ENCODE measurements at places on chromosomes 2 and 18.

GRCh38 chr18:12296087-12296403 lies 12.0 kb upstream of the TUBB6 start:
- peak; percentile 90 for DNase-seq

DNA sequence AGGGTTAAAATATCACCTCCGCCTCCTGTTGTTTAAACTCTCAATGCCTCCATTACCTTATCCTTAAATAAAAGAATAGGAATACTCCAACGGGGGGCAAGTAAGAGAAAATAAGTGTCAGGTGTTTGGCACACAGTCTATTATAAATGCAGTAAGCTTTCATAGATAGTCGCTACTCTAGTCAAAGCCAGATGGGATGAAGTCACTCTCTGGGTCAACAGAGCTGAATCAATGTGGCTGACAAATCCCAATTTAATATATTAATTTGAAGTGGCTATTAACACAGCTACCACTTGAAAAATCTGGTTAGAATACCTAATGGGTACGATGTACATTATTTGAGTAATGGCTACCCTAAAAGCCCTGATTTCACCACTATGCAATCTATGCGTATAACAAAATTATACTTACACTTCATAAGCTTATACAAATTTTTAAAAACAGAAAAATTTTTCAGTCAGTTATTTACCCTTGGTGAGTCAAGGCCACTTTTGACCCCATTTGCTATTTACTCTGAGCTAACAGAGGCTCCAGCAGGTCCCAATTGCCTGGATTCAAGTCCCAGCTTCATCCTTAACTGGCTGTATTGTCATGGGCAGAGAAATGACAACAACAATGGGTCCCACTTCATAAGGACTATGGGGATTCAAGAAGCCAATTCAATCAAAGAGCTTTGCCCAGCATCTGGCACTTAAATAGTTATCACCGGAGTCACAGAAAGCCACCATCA lies 167.5 kb upstream of the PID1 start:
- no peak for DNase-seq

GRCh38 chr2:44578471-44579093 lies 216.8 kb downstream of the CAMKMT start:
- peak; percentile 72 for DNase-seq

DNA sequence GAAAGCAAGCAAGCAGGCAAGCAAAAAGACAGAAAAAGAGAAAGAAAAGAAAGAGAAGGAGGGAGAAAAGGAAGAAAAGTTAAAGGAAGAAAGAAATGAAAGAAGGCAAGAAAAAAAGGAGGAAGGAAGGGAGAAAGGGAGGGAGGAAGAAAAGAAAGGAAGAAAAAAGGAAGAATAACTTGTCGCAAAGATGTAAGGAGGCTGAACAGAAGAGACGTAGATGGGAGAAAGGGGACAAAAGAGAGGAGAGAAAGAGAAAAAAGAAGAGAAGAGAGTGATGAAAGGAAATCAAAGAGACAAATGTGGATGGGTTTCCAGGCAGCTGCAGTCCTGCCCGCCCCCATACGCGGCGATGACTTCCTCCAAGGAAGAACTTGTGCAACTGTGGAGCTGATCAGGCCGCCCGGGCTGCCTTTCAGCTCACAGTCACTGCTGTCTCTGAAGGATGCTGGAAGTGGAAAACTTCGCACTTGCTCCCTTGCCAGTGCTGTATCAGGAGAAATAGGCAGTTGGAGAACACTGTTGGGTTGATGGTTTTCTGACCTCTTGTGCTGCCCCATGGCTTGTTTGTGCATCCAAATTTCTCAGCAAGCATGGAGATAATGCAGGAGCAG lies 52.9 kb downstream of the TRIB2 start:
- DNase-seq, result no peak

- no peak for DNase-seq
Observed at GRCh38 chr18:59143441-59143840, 3.8 kb downstream of the SEC11C start.
